Activated CD4-positive, alpha-beta T cell treated with anti-CD3 and anti-CD28 coated beads, Interleukin-2, amount 50 U/mL, for 16 hours (primary cell): ENCODE measurements at places on chromosomes 16 and 17.

GRCh38 chr17:61158376-61158775 lies 241.3 kb upstream of the TBX2 start:
- no peak for DNase-seq

DNA sequence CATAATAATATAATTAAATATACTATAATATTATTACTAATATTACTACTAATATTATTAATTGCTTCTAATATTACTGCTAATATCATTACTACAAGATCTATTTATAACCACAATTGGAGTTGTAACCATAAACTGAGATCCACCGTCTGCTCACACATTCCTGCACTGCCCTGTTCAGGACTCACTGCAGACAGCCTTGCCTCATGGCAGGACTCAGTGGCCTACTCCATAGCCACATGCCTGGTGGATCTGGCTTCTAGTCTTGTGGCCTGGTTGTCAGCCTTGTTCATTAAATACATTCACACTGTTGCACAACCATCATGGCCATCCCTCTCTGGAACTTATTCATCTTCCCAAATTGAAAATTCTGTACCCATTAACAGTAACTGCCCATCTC lies 48.0 kb downstream of the SRL start:
- DNase-seq: no peak

- DNase-seq: no peak
Observed at GRCh38 chr17:45006927-45007461, 38.9 kb upstream of the C1QL1 start.

GRCh38 chr16:67364600-67365235 lies 28.6 kb downstream of the TPPP3 start:
- DNase-seq: no peak

DNA sequence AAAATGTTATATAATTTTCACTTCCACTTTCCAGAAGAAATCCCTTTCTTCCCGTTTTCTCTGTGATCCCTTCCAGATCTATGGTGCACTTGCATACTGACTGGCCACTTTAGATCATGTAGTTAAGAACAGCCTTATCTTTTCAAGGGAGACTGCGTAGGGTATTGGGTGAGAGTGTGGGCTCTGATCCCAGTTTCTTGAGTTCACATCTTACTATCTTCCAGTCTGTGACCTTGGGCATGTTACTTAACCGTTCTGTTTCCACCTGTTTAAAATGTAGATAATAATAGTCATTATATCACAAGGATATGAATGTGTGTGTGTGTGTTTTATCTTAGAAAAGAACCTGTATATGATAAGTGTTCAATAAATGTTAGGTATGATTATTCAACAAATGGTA lies 83.7 kb downstream of the TANGO6 start:
- no peak for DNase-seq

DNA sequence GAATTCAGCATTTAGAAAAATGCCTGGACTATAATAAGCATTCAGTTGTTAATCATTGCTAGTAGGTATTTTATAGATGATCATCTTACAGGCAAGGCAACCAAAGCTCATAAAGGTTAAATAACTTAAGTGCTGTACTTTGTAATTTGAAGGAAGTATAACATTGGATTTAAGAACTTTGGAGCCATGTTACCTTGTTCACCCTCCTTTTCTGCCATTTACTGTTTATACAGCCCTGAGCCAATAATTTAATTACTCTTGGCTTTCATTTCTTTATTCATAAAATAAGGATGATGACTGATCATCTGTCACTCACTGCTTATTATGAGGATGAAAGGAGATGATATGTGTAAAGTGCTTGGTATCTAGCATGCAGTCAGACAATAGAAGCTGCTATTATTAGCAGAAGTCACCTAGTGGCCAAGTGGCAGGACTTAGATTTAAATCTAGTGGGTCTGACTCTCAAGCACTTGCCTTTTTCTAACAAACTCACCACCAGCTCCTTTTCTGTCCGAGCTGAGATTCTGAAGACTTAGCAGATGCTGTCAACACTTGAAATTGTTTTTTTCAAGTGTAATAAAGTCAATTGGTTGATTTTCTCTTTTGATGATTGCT lies 18.3 kb upstream of the DDX52 start:
- no peak for DNase-seq

DNA sequence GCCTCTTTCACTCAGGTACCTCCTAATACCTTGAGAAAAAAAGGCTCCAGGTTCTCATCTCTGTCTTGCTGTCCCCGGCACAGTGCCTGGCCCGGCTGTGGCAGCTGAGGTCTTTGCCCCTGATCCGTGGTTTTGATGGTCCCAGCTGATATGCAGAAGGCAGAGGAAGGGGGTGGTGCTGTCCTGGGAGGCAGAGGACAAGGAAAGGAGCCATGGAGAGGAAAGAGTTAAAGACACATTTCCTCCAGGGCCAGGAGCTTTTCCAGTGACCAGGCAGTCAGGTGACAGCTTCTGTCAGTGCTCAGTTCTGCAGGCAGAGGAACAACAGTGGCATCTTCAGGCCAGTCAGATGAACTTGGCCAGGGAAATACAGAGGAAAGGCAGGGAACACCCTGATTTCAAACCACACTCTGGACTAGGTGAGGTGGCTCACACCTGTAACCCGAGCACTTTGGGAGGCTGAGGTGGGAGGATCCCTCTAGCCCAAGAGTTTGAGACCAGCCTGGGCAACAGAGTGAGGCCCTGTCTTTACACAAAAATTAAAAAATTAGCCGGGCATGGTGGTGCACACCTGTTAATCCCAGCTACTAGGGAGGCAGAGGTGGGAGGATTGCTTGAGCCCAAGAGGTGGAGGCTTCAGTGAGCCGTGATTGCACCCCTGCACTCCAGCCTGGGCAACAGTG lies 3.3 kb upstream of the COG1 start:
- DNase-seq: no peak

DNA sequence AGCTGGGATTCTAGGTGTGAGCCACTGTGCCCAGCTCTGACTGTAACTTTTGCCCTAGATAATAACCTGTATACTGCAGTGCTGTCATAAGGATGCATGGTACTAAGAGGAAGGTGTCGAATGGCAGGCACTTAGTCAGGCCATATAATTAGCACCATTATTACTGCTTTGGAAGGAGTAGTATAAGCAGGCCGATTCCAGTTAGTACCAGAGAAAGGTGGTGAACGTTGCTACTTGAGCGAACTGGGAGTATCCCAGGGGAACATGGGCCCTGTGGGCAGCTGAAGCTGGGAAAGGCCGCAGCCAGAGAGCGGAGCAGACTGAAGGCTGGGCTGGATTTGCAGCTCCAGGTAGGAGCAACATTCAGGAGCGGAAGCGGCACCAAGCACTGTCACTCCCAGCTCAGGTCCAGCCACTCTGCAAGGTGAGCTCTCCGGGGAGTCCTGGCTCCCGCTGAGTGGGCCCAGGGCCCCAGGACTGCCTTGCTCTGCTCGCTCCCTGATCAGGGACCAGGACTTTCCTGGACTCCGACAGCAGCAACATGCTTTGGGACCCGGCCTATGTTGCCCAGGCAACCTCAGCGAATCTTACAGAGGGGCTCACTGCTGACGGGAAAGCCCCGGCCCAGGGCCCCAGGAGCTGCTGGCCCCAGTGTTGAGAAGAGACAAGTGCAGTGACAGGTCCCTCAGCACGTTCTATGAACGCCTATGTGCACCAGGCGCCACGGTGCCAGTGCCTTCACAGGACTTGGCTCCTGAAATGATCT lies 28.6 kb downstream of the C16orf74 start:
- no peak for DNase-seq

DNA sequence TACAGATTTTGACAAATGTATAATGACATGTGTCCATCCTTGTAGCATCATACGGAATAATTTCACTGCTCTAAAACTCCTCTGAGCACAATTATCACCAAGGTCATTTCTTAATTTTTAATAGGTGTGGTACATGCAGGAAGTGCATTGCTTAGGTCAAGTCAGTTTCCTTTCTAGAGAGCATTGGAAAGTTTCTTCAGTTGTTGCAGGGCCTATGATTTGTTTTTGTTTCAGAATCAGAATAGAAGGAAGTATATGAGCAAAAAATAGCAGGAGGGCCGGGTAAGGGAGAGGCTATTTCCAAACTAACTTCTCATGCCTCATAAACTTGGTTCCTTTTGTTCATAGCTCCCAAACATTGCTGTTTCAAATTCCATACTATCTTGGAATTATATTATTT lies 24.0 kb upstream of the SLFN5 start:
- DNase-seq: peak; percentile 26

DNA sequence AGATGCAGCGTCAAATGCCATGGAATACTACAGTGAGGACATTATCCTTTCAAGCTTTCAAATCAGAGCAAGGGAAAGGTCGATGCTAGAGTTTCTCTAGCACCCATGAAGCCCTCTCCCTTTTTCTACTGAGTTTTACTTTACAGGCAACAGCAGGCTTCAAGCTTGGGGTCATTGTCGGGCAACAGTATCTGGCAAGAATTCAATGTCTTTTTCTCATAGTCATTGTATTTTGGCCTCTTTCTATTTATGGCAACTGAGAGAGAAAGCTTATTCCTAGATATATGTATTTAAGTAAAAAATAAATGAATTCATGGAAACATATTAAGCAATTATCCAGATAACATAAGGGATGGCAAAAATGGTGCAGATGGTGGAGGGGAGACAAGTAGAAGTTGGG lies 364 bp upstream of the CETP start:
- no peak for DNase-seq

DNA sequence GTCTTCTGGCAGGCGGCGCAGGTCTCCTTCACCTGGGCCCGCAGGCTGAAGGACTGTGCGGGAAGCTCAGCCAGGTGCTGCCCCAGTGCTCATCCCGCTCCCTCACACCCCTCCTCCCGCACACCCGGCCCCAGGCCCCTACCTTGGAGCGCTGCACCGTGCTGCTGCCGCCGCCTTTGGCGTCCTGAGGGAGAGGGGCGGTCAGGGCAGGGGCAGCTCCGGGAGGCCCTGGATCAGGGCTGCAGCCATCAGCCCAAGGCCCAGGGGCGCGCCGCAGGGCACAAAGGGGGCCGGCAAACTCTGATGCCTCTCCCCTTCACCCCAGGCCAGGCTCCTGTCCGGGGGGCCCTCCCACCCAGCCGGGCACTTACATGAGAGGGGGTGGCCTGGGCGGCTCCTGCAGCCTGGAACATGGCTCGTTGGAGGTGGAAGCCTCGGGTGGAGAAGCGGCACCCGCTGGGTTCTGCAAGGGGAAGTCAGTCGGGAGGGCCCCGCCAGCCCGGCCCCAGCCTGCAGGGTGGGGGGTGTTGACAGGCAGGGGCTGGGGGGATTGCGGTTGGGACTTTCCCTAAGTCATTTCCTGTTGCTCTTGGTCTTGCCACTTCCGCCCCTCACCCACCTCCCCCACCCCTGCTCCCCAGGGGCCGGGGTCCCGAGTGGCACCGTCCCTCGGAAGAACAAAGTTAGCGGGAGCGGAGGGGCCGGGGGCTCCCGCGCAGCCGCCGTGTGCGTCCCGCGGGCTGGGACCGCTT lies 863 bp downstream of the LIMD2 start:
- peak; percentile 89 for DNase-seq

GRCh38 chr17:19769946-19770652 lies 22.0 kb upstream of the ALDH3A1 start:
- no peak for DNase-seq

DNA sequence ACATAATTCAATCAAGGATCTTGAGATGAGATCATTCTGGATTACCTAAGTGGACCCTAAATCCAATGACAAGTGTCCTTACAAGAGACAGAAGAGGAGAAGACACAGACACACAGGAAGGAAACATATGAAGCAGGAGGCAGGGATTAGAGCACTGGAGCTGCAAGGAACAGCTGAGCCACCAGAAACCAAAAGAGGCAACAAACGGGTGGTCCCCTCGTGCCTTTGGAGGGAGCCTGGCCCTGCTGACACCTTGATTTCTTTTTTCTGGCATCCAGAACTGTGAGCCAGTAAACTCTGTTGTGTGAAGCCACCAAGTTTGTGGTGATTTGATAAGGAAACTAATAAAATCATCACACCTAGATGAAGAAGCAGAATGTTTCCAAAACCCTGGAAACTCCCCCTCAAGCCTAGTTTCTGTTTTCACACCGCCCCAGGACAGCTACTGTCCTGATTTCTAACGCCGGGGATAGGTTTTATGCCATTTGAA lies 115.2 kb downstream of the PITPNC1 start:
- no peak for DNase-seq

- DNase-seq: no peak
Observed at GRCh38 chr17:76050538-76051467, 21.5 kb downstream of the SRP68 start.

GRCh38 chr17:1711804-1712203 lies 1.6 kb upstream of the TLCD2 start:
- no peak for DNase-seq

GRCh38 chr16:87140211-87141200 lies 176.7 kb downstream of the C16orf95 start:
- DNase-seq: no peak

DNA sequence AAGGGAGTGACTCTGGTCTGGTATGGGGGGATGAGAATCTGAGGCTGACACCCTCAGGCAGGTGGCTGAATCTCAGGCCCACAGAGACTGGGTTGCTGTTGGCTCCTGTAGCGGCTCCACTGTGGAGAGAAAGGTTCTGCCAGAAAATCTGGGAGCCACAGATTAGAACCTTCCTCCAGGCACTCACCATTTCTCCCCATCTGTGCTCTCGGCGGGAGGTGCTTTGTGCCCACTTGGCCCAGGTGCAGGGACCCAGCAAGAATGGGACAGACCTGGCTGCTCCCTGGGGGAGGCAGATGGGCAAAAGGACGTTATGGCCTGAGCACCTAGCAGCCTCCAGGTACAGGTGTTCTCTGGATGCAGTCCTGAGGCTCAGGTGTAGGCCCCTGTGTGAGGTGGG lies 20.1 kb downstream of the RAB11FIP3 start:
- DNase-seq: no peak

DNA sequence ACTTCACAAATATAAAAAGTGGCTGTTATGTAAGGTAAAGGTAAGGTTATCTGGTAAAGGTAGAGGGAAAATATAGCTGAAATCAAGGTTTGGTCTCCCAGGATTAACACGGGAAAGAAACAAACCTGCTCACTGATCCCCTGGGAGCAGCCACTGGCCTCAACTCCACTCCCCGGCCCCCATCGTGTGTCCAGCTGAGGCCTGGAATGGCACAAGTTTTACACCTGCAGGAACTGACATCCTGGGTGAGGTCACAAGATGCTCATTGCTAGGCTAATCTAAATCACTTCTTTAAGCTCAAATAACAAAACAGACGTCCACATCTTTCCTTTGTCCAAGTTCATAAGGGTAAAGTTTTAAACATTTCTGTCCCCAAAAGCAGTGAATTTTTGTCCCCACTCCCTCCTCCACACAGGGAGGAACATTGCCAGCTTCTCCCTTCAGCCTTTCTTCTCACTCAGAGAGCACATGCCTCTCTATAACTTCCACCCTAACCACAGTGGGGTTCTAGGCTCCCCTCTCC lies 46.3 kb downstream of the ERN1 start:
- DNase-seq: no peak
